Retinal pigment epithelial cell (primary cell): ENCODE measurements at places on chromosomes 5 and 9.

- DNase-seq, result no peak
These were observed 2.2 kb downstream of the NTNG2 start for GRCh38 chr9:132163876-132164603.

DNA sequence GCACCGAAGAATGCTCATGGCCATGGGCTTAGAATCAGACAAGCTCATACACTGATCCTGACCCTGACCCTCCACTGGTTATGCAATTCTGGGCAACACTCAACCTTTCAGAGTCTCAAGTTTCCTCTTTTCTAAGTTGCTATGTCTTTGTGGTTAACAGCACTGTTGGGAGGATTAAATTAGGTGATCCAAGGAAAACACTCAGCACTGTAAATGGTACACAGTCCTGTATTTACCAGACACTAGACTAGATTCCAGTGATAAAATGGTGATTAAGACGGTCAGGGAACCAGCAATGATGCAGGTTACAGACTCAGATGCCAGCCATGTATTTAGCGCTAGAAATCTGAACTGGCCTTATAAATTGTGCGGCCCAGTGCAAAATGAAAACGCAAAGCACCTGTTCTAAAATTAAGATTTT lies 8.1 kb downstream of the ARL15 start:
- DNase-seq, result no peak

DNA sequence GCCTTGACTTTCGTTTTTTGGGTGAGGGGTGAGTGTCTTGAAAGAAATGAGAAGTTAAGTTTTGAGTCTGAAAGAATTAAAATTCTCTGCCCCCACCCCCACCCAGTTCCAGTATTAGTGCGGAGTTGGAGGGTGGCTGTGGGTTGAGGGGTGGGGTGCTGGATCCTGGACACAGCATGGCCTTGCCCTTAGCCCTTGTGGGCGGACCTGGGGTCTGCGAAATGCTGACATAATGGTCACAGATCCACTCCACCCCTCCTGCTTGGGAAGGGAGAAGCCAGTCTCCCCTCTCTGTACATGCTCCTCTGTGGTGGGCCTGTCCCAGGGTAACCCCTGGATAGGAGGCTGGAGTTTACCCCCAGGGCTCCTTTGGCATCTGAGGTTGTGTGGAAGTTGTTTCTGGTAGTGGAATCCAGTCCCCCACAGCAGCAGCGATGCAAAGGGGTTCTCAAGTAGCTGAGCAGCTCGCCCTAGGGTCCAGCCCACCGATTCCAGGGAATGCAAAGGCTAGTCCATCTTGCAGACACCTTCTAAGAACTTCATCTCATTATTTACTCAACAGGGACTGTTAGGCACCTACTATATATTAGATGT lies 42.8 kb upstream of the TCF7 start:
- no peak for DNase-seq

DNA sequence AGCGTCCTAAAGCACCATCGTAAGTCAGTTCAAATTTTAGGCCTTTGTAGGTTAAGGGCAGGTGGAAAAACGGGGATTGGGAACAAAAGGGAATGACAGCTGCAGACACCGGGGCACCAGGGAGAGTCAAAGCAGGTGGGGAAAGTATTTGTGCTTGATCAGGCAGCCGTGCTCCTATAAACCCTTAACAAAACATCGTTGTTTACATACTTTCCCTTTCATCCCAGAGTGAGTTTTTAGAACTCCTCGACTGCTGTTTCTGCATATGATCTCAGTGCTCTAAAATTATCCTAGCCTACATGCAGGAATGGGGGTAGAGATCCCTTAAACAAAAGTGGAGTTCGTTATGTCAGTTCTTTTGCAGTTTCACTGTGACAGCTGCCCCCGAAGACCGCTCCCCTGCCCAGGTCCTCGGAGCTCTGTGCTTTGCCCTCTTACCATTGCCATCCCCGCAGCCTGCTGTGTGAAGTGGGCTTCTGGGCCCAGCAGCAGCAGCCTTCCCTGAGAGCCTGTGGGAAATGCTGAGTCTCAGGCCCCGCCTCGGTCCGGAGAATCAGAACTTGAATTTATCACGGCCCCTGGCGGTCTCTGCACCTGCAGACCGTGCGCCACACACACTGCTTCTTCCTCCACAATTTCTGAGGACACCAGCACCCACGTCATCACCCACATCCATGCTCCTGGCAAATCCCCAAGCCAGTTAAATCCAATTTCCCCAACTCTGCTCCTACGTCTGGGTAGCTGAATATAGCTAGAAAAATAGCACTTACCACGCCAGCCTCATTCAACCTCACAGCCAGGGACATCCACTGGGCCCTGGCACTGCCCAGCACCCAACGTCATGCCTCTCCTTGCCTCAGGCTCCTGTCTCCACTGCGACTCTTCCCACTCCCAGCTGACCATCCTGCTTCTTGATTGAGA lies 86.8 kb downstream of the NSUN2 start:
- no peak for DNase-seq

GRCh38 chr9:92974161-92974661 lies 26.9 kb downstream of the FGD3 start:
- peak; percentile 22 for DNase-seq

DNA sequence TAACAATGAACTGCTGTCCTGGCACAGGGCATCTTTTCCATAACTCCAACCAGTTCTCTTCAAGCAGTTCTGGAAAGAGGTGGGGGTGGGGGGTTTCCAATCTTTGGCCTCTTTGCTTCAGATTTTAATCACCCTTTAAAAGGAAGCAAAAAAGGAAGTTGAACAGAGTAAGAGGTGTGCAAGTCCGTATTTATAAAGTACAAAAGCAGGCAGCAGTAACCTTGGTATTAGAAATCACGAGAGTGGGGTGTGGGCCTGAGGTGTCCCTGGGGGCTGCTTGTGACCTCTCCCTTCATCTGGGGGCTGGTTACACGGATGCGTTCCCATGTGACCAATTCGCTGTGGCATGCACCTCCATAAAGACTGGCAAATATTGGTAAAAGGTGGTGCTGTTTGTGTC lies 70.5 kb downstream of the PTCH1 start:
- no peak for DNase-seq

- DNase-seq, result peak; percentile 34
These were observed 250.3 kb downstream of the DMAC1 start for GRCh38 chr9:7549249-7549648.

DNA sequence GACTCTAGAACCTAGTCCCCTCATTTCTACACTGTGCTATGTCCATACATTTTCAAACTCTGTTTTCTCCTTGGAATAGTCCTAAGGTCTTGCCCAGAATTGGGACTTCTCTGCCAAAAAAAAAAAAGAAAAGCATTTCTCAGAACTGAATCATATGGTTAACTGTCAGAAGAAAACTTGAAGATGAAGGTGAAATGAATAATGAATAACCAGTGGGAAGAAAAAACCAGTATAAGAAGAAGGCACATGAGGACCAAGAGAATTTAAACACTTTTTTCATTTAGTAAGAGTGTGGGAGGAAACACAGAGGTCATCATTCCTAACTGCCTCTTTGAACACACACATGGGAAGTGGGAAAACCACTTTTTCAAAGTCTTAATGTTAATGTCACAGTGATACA lies 197.7 kb downstream of the PRELID2 start:
- DNase-seq, result no peak

DNA sequence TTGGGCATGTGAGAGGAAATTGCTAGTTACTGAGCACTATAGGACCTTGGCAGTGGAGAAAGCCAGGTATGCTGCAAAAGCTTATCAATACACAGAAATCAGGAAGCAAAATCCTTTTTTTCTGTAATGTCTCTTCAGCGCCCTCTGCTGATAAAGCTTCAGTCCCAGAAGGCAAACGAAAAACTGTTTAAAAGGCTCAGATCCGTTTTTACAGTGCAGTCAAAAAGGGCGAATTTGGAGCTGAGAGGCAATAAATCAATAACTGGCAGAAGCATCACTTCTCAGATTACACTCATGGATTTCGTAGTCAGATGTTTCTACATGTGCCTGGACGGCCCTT lies 1.1 kb upstream of the MAN2A1 start:
- DNase-seq, result no peak

- DNase-seq, result no peak
These were observed 10.9 kb downstream of the AK1 start for GRCh38 chr9:127866535-127866934.

DNA sequence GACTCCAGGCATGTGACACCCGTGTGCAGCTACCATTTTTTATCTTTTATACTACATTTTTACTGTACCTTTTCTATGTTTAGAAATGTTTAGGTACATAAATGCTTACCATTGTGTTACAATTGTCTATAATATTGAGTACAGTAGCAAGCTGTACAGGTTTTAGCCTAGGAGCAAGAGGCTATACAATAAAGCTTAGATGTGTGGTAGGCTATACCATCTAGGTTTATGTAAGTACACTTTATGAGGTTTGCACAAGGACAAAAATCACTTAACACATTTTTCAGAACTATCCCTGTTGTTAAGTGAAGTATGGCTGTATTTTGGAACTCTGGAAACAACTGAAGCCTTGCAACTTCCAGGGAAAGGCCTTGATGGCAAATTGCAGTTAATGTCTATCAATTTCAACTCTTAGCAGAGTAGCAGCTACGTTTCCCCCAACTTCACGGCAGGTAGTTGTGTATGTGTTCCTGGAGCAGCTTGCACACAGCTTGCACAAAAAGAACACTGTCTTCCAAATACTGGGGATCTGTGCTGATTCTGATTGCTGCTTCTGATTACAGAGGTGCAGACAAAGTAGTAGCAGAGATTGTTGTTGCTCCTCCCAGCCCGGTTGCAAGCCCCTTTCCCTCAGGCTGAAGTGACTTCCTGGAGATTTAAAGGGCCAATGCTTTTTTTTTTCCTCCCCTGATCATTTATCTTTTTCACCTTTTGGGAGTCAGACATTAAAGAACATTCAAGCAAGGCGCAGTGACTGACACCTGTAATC lies 30.0 kb downstream of the SIL1 start:
- no peak for DNase-seq

DNA sequence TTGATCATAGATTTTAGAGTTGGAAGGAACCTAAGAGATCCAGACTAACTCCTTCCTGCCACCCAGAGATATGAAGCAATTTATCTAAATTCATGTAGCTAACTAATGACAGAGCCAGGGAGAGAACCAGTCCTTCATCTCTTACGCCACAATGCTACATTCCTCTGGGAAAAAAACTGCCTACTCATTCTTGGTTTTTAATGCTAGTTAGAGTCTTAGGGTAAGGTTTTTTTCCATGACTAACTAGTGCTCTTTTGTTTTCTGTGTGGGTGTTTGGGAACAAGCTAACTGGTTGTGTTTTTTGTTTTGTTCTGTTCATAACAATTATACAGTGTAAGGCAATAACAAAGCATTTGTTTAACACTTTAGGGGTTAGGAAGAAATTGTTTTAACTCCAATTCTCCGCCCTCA lies 52.4 kb downstream of the SLC44A1 start:
- peak; percentile 91 for DNase-seq

DNA sequence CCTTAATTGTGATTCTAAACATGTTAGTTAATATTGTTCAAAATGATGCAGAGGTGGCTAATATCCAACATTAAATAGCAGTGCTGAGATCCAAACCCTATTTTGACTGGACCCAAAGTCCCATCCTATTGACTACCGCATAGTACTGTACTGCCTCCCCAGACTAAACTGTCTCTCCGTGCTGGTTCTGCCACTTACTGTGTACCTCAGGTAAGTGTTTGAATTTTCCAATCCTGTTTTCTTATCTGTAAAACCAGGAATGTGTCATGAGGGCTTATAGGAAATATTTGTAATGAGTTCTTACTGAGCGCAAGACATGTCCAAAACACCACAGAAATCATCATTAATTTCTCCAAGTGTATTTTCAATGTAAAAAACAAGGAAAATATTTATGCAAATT lies 209.2 kb upstream of the CD180 start:
- DNase-seq, result no peak

GRCh38 chr9:100466171-100466828 lies 6.6 kb upstream of the TMEFF1 start:
- DNase-seq, result no peak

DNA sequence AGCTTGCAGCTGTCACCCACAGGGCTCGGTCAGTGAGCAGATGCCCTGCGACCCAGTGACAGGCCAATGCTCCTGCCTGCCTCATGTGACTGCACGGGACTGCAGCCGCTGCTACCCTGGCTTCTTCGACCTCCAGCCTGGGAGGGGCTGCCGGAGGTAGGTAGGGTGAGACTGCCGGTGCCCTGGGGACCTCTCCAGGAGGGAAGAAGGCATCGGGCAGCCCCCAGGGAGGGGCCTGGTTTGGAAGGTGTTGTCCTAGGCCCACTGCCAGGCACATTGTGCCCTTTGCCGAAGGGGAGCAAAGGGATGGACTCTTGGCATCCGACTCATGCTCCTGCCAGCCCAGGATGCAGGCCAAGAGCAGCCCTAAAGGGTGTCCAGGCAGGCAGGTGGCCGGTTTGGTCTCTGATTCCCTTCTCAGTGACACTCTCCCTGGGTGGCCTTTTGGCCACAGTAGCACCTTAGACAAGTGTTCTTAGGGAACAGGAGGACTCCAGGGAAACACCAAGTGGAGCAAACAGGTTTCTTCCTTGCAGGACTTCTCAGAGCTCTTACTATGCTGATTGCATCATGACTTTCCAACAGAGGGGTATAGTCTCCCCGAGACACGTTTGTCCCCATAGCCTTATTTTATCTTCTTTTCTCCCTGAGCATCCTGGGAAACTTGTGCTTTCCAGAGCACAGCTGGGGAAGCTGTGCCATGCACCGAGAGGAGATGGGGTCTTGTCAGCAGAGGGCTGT lies 28.1 kb upstream of the AIF1L start:
- DNase-seq, result no peak

DNA sequence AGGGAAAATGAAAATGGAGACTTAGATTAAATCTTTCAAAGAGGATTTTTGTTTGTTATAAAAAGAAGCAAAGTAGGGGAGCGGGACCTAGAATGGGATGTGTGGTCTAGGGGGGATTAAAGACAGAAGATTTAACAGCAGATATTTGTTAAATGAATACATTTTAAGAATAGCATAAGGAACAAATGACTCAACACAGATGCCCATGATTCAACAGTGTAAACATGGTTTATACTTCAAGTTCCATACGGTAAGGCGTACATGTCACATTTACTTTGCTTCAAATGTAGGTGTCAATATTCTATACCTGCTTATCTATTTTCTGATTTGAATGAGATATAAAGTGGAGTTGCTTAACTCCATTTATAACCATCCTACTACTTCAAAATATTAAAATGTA lies 1.5 kb downstream of the TICAM2 start:
- no peak for DNase-seq

- no peak for DNase-seq
These were observed 267.6 kb upstream of the TNC start for GRCh38 chr9:115385383-115386122.

- no peak for DNase-seq
These were observed 1.0 kb upstream of the MEF2C start for GRCh38 chr5:88883836-88884607.

GRCh38 chr5:142924135-142924883 lies 154.1 kb downstream of the ARHGAP26 start:
- no peak for DNase-seq

DNA sequence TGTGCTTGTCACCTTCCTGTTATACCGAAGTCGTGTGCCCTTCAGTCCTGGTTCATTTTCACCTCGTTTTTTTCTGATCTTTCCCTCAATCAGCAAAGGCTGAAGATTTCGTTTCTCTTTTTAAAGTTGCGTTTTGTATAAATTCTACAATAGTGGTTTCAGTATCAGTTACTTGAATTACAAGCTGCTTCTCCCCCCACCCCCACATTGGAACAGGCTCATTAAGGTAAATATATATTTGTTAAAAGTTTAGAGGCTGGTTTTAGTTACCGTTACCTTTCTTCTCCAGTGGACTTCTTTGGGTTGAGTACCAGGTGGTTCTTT lies 881 bp downstream of the SUB1 start:
- no peak for DNase-seq

GRCh38 chr5:107284822-107285525 lies 385.8 kb downstream of the EFNA5 start:
- peak; percentile 34 for DNase-seq
